ENCODE measurements at places on chromosomes 3 and 15.
A peak's percentile ranks its signal among the peaks of the same experiment; 100 is the strongest.

DNA sequence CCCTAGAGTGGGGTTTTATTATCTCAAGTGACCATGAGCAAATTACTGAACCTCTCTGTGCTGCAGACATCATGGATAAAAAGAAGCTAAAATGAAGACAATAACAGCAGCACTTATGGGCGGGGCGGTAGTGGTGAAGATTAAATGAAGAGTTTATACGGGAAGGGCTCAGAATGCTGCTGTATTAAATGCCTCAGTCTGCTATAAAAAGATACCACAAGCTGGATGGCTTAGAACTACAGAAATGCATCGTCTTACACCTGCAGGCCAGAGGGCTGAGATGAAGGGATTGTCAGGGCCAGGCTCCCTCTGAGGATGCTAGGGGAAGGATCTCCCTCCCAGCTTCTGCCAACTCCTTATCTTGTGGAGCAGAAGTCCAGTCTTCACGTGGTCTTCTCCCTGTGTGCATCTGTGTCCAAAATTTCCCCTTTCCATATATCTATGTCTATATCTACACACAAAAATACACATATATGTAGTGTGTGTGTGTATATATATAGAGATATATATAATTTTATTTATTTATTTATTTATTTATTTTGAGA lies 2.9 kb downstream of the ALG1L2 start:
- DNase-seq: no peak

- DNase-seq: no peak
Observed at GRCh38 chr3:98646680-98647079, 53.3 kb upstream of the CPOX start.

DNA sequence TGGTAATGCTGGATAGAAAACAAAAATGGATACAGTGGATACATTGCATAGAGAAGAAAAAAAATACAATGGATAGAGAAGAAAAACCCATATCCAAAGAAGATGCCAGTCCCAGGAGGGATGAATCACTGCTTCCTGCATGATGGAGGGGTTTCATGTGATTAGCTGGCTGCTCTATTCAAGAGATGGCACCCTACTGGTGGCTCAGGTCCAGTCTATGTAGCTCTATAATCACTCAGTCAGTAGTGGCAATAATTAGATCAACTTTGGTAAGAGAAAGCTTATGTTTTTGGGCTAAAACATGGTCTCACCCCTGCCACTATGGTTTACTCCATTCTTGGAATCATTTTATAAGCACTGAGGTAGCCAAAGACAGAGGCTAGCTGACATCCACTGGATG lies 33.7 kb upstream of the NOX5 start:
- no peak for DNase-seq

GRCh38 chr15:67670647-67671305 lies 128.3 kb downstream of the MAP2K5 start:
- DNase-seq: no peak

DNA sequence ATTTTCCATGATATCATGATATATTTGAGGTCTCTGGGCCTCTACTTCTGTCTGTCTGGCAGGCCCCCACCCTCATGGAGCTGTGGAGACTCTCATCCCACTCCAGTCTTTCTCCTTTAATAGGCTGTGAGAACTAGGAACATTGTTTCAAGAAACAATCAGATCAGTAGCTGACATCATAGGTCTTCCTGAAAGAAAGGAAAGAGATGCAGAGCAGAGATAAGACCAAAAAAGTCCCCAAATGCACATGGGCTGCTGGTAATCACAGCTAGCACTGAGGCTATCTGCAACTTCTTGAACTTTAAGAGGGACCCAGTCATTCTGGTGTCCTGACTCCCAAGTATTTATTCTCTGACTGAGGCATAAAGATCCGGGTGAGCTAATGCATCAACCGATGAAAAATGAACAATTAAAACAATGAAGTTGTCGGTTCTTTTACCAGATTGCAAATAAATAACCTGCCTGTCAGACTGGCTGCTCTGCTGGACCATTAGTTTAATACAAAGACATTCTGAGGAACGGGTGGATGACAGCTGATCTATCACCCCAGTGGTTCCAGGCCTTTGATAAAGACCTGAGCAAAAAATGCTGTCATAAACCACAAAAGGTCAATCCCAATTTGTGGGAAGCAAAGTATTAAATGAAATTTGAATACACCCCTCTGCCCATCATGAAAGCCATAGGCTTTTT lies 780.8 kb upstream of the GOLIM4 start:
- DNase-seq: no peak

DNA sequence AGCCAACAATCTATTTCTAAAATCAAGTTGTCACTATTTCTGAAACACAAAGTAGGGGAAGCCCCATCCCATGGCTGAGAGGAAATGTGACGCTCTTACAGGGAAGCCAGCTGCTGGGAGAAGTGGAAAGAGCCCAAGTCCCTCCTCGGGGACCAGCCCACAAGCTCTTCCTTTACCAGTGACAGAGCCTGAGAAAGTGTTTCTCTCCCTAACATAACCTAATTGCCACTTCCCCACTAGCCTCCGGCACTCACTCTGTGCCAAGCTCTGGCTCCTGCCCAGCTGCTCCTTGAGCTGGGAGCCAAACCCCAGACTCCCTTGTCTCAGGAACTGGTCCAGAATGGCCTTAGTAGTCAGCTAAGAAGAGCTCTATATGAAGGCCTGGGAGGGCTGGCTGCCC lies 42.9 kb downstream of the TNFAIP8L3 start:
- no peak for DNase-seq

DNA sequence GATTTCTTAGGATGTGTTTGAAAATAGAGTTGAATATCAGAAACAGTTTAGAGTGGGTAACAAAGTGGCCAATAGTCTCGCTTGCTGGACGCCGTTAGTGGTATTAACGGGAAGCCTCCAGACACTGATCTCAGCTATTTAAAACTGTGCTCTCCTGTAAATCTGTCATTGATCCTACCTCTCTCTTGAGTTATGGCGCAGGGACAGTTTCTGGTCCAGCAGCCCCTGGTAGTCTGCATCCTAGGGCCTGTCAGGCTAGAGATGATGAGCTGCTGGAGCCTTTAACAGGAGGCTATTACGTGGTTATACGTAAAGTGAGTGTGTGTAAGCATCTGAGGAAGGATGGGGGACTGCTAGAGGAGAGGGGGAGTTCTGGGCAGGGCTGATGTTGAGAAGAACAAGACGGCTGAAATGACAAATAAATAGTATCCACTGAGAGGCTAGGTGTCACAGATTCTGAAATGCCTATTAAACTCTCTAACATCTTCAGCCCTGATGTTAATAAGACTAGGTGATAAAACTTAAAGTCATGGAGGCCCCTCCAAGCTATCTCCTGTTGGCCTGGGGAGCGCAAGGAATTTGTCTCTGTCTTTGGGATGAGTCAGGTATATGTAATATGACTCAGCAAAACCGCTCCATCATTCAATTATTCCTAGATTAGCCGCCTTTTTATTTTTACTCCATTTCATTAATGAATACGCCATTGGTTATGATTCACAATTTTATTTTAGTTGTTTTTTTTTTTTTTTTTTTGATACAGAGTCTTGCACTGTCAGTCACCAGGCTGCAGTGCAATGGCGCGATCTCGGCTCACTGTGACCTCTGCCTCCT lies 155.7 kb downstream of the GREM1 start:
- no peak for DNase-seq

DNA sequence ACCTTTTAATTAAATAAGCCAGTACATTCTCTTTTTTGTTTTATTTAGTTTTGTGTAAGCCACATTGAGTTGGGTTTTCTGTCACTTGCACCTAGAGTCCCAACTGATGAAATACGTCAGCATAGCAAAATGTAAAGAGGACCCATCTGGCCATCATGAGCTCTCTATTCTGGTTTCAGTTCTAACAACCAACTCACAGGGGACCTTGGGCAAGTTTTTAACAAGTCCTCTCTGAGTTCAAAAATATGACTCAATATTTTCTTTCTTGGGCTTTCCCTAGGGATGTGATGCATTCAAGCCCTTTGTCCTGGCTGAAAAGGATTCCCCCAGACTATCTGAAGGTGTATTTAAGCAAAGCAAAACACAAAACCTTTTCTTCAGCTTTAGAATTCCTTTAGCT lies 32.9 kb downstream of the PLCH1 start:
- DNase-seq: no peak

DNA sequence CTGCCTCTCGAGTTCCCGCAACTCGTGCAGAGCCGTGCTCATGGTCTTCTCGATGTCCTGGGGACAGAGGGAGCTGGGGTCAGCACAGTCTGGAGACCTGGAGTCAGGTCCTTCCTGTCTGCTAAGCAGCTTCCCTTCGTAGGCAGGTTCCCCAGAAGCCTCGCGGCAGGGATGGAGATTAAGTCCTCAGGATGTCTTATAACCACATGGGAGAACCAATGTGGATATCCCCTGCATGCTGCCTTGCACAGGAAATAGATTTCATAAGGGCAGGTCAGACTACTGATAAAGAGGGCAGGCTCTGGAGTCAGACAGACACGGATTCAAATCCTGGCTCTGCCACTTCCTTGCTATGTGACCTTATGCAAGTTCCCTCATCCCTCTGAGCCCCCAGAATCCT lies 22.6 kb upstream of the RAD18 start:
- DNase-seq: no peak

GRCh38 chr3:131714585-131715220 lies 211.9 kb upstream of the MRPL3 start:
- no peak for DNase-seq

DNA sequence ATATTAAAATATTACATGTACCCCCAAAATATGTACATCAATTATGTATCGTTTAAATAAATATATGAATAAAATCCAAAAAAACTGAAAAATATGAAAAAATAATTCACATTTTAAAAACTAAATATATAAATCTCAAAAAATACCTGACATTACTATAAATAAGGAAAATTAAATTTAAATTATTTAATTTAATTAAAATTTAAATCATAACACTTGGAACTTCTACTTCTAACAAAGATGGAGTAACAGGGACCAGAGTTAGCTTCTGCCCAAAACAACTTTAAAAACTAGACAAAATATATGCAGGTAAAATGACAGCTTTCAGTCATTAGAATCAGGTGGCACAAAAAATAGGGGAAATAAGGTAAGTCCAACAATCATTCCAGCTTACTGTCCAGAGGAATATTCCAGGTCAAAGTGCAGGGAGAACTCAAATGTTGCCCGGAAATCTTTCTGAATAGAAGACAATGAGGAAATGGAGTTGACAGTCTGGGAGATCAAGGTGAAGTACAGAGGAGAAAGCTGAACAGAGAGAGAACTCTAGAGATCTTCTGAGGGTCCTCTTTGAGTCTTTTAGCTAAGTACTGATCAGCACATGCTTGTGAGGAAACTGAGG lies 207.7 kb upstream of the ATP11B start:
- no peak for DNase-seq

DNA sequence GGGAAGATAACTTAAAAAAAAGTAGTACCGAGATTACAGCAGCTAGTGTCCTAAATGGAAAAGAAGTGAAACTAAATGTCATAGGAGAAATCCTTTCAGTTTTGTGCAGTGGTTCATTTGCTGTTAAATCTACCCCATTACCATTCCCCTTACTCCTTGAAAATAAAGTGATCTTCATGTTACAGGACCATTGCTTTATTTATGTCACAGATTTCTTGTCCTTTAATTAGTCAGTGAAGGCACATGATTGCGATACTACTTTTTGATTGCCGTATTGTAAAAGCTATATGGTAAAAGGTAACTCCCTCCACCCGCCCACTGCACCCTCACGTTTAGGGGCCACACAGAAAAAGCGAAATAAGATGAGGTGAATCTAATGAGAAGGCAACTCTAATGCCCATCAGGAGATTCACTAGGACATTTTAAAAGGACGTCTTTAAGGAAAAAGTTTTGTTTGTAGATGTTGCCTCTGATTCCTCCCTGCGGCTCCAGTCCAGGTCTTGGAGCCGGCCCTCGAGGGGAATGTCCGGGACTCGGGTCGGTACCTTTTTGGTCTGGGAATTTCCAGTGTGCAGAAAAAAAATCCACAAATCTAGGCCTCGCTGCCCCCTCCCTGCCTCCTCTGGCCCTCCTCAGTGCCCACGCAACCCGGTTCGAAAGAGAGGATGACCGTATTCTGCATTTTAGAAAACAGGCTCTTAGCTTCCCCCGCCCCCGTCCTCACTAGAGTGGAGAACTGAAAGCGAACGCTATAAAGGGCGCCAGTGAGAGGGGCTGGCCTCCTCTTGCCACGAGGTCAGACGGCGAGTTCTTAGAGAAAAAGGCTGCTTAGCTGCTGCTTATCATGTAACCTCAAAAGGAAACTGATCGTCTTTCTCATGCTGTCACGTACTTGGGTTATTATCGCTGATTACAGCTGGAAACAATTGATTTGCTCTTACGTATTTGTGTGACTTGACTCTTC lies 21.8 kb upstream of the NFKBIZ start:
- peak; percentile 81 for DNase-seq

DNA sequence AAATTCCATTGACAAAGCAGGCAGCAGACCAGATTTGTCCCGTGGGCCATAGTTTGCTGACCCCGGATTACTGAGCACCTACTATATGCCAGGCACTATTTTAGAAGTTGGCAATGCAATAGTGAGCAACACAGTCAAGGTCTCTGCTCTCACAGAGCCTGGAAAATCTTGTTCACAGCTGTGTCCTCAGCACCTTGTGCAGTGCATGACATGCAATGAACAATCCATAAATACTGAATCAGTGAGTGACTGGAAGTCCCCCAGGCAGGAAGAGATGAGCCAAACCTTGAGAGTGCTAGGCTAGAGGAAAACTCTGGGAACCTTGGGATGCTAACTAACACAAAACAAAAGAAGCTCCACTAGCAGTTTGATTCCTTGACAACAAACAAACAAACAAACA lies 14.4 kb downstream of the TM4SF1 start:
- DNase-seq: no peak

GRCh38 chr3:15875016-15875689 lies 77.4 kb upstream of the ANKRD28 start:
- no peak for DNase-seq

DNA sequence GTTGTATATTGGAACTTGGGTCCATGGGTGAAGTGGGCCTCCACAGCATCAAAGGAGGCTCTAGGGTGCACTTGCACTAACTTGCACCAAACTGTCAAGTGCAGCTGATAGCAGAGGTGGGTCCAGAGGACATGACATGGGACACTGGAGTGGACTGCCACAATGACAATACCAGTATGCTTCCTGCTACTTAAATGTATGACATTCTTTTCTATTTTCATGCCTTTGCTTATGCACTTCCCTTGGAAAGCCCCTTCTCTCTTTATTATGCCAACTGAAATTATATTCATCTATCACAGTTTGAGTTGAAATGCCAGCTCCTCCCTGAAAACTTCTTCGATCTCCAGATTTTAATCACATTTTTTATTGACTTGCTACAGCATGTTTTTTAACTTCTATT lies 101.8 kb downstream of the CFAP20DC start:
- no peak for DNase-seq

- DNase-seq: no peak
Observed at GRCh38 chr3:134795746-134796280, 753 bp downstream of the EPHB1 start.

GRCh38 chr15:27683121-27683520 lies 416.0 kb downstream of the OCA2 start:
- no peak for DNase-seq
